ENCODE measurements at places on chromosomes 6 and 20.

GRCh38 chr20:18056174-18057100 lies 1.3 kb downstream of the OVOL2 start:
- DNase-seq = no peak

DNA sequence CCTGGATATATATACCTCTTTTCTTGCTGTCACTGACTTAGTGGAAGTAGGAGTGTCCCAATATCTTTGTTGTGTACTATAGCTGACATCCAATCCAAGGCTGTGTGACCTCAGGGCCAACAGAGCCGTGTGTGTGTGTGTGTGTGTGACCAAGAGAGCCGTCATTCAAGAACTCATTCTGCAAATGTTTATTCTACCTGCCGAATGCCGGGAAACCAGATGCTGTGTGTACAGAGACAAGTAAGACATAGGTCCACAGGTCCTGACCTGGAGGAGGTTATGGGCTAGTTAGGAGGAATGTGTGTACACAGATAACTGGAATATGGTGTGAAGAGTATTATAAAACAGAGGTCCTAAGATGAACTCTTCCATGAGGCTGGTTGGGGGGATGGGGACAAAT lies 190.0 kb downstream of the DHX35 start:
- no peak for DNase-seq

- DNase-seq = no peak
Observed at GRCh38 chr6:105560611-105561066, 157.8 kb upstream of the PREP start.

DNA sequence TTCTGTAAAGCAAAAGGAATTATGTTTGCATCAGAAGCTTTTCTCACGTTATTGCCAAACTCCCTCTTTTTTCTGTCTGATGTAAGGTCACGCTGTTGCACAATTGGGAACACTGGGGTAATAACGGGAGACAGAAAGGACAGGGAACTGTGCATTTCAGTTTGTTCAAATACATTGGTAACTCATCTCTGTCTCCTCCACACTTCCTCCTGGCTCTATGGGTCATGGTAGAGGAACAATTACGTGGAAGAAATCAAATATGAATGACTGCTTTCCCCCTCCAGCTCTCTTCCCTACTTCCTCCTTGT lies 132.2 kb upstream of the TNFAIP3 start:
- no peak for DNase-seq

- no peak for DNase-seq
Observed at GRCh38 chr6:150547502-150548222, 52.0 kb upstream of the PLEKHG1 start.

DNA sequence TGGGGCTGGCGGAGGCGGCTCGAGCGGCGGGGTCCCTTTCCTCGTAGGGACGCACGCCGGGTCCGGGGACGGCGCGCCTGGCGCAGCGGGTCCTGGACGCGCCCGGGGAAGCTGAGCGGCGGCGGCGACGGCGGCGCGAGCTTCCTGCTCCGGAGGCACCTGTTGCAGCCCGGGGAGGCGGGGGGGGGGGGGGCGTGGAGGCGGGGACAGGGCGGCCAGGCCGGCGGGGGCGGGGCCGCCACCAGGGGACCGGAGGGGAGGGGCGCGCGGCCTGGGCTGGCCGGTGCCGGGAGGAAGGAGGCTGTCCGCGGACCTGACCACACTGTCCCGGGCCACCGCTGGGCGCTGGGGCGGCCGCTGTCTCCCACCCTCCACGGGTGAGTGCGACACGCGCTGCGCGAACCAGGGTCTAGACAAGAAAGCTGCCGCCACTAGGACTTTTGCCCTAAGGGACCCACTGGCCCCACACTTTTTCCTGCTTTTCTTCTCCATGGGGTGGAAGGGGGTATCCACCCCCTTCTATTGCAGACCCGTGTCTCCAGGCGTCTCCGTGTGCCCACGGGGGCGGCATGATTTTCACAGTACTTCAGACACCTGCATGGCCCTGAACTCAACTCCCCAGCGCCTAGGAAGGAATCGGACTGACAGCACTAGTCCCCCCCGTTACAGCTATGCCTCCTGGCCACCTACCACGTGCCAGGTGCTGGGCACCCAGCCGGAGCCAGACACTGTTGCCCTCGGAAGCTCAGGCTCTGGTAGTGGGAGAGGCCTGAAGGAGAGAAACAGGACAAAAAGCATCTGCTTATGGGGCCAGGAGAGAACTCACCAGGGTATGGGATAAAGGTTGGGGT lies at the start of gene NFATC2:
TSS of gene NFATC2 (minus strand) at position 149 of the 851 bp plus-strand sequence. CDS start 220 bp downstream, outside the sequence.
- no peak for DNase-seq

DNA sequence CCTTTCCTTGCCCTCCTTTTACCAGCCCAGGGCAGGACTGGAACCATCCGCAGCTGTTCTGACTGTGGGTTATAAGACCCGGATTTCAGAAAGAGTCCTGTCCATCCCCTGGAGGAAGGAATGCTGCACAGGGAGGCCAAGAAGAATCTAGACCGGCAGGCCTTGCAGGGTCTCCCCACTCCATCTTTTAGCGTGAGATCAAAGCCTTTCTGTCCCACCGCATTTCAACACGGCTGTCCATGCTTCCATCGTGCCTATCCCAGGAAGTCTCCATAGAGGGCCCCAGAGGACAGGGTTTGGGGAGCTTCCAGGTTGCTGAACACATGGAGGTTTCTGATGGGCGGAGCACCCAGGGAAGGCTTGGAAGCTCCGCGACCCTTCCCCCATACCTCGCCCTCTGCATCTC lies 79.3 kb upstream of the AGPAT4 start:
- DNase-seq = no peak

- DNase-seq = no peak
Observed at GRCh38 chr6:106525107-106525881, 104.0 kb downstream of the RTN4IP1 start.

DNA sequence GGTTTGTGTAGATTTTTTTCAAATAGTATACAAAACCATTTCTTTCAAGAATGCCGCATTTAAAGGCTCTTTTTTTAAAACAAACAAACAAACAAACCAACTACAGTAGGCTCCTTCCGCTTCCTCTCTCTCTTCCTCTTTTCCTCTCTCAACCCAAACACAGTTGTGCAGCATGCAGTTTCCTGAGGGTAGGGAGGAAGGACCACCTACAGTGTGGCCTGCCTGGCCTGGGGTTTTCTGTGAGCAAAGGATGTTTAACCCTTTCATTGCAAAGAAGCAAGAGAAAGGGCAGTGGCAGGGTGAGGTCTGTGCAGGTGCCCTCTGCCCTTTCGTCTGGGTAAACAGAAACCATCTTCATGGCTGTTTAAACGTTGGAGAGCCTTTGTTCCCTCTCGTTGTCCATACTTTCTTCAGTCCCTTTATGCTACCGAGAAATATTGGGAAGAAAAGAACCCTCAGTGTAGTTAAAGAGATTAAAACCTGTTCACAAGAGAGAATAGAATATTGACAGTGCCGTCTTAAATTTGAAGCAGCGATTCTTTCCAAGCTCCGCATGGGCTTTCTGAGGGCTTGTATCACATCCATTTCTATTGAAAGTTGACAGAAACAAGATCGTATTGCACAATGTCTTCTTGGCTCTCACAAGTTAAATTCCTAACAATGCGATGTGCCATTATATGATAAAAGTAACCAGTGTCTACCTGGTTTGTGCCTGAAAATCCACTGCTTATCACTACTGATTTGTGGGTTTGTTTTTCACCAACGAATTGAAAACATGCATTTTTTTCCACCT lies 215.5 kb upstream of the SNX9 start:
- DNase-seq = no peak
